ENCODE measurements at places on chromosomes 1 and 21.

DNA sequence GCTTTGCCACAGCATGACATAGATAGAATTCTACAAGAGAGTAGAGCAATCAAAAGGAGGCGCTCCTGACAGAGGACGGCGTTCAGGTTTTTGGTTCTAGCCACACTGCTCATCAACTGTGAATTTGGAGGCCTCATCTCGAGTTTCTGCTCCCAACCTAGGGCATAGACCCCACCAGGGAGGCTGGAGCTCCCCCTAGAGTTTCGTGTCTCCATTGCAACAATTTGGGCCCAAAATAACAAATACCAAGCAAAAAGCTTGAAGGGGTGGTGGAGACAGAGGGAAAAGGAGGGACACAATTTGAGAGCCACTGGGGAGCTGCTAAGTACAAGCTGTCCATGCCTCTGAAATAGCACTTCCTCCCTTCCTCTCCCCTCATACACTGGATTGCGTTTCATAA is 297.0 kb downstream of the GPATCH2 start:
- no peak for DNase-seq

DNA sequence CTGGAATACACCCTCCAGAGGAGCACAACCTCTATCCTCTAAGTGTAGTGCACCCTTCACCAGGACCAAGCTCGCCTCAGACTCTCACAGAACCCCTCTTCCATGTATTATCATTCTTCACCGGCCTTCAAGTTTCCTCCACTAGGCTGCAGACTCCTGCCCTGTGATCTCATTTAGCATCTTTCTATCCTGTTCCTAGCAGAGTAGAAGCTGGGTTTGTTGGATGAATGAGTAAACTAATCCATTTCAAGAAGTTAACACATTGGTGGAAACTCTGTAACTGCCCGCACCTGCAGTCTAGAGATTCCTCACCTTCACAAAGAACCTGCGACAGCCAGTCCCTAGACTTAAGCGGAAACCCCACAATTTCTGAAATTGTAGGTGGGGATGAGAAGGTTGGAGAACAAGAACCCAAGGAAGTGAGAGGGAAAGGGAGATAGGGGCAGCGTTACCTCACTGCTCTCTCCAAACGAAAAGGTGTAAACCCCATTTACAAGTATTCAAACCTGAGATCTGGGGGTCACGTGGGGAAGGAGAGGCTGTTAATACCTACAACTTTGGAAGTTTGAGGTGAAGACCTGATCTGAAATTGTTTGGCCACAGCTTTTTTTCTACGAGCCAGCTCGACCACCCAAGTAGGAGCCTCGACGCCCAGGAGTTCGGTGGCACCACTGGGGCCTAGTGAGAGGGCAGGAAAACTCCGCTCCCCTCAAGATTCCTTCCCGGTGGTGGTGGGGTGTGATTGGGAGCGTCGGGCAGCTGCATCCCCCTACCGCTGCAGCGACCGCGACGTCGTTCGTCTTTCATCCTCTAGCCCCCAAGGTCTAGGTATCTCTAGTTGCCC is 1.2 kb downstream of the PTPN14 start:
- DNase-seq: no peak

DNA sequence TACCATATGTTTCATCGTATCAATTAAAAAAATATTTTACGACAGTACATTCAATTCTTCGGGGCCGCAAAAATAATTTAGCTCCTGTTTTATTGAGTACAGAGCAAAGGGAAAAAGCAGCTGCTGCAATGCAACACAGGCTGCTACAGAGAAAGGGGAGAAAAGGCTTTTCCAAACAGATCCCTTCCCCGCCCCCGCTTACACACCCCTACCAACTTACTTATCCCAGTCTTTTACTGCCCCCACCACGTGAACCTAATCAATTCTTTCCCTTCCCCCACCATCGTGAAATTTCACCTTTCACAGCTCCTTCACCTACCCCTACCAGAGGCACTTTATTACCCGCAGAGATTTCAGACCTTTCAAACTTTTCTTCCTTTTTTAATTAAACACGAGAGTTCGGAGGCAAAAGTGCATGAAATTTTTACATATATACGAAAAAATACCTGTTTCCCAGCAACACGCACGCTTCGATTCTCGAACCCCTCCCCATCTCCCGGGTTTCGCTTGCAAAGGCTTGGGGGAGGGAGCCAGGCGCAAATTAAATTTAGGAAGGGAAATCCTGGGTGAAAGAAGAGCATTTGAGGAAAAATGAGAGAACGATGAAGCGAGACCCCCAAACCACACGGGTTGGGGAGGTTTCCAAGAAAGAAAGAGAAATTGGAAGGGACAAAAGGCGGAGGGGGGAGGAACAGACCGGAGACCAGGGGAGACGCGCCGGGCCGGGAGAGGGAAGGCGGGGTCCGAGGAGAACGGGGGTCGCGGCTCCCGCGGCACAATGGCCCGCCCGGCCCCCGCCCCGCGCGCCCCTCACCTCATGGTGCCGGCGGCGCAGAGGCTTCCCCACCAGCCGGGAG is 823 bp downstream of the ENAH start:
- no peak for DNase-seq

- no peak for DNase-seq
Observed at GRCh38 chr1:113129529-113130185, 56.7 kb downstream of the LRIG2 start.

DNA sequence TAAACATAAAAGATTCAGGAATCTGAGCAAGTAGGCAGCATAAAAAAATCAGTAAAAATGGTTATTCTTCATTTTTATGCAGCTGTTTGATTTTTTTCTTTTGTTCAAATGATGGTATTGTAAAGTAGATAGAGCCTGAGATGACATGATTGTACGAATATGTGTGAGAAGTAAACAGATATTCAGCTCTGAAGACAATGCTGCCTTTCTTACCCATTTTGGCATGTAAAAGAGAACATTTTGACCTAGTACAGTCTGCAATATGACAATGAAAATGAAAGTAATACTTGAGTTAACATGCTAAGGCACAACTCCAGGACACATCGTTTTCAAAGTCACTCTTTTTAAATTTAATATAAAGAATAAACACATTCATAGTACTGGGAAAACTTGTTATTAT is 95.7 kb upstream of the NCAM2 start:
- no peak for DNase-seq

DNA sequence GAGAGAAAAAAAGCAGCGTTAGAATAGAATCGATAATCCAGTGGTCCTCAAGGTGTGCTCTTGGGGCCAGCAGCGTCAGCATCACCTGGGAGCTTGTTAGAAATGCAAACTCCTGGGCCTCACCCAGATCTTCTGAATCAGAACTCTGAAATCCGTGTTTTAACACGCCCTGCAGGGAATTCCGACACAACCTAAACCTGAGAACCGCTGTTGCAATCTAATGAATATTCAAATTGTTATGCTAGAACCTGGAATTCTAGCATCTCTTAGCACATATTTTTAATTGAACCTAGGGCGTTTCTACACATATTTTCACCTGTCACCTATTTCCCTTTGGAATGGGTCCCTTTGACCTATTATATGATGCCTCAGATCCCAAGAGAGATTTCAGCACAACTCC is 175.7 kb downstream of the PSMG1 start:
- no peak for DNase-seq

DNA sequence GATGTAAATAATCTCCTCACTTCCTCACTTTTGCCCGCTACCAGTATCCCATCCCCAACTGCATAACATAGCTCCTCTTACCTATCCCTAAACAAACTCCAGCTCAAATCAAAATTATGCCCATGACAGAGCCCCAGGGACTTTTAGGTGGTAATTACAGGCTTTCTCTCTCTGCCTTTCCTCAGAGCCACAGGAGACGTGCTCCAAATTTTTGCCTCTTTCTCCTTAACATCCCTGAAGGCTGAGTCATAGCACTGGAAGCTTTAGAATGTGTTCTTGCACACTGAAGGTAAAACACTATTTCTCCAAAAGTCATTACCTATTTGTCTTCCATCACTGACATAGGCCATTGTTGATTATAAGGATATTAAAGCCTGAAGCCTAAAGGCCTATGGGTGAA is 263.5 kb upstream of the PLD5 start:
- DNase-seq: no peak

GRCh38 chr1:24973315-24973714 is 43.2 kb upstream of the RUNX3 start:
- DNase-seq: no peak

GRCh38 chr1:154014154-154014907 is 23.8 kb downstream of the RPS27 start:
- DNase-seq: no peak

GRCh38 chr1:197912739-197913494 is 4.3 kb upstream of the LHX9 start:
- DNase-seq: no peak

- no peak for DNase-seq
Observed at GRCh38 chr1:17224434-17224833, 19.5 kb downstream of the PADI1 start.

DNA sequence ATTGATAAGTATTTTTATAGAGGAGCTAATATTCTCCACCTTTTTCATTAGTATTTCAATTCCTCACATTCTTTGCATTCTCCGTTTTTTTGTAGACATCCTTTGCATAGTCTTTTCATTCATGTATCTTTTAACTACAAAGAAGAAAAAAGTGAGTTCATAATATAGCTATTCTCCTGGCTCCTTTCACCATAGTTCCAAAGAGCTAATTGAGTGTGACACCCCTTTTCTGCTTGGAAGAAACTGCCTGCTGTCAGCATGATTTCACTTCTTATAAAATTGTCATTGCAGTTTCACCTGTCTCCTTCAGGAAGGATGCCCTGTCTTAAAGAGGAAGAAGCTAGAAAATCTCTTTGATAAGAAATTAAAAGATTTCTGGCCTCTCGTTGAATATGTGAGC is 991.1 kb downstream of the KCNT2 start:
- DNase-seq: no peak

DNA sequence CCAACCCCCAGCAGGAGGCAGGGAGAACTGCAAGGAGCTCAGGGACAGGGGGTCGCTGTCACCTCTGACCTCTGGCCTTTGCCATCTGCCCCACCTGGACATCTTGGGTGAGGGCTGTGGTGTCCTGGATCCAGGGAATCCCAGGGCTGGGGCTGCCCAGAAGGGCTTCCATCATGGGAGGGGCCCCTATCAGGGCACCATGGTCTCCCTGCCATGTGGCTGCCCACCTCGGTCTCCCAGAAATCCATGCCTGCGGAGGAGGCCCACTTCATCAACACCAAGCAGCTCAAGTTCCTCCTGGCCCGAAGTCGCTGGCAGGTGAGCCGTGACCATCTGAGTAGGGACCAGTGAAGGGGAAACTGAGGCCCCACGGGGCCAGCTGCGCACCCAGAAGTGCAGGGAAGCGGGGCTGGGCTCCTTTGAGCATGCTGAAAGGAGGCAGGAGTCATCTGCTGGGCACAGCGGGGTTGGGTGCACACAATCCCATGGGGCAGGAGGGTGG is 36.1 kb downstream of the TRIM11 start:
- no peak for DNase-seq

DNA sequence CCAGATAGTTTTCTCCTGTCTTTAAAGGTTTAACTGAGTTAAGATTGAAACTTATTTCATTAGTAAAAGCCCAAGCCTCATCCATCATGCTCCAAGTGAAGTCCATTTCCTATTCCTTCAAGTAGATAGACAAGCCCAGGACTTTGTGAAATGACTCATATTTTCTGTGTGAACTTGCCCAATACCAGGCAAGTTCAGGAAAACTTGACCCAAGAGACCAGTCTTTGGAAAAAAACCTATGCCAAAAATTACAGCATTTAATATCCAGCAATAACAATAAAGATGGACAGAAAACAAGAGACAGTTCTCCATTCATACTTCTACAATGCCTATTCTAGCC is 405 bp upstream of the RAB29 start:
- DNase-seq: no peak

GRCh38 chr1:167328816-167329483 is 108.3 kb downstream of the POU2F1 start:
- DNase-seq: no peak

DNA sequence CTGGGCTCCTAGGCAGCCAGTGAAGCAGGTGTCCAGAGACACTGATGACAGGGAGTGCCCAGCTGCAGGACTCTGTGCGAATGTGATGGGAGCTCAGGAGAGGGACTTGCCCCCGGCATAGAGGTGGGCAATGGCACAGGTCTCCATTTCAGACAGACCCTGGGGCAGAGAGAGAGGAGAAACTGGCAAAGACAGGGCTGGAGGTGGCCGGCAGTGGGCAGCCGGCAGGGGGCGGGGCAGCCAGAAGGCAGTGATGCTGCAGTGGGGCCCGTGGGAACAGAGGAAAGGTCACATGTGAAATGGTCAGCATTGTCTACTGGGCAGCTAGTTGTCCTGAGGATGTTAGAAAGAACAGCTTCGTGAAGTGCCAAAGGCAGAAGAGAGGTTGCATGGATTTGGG is 112.6 kb downstream of the HUNK start:
- no peak for DNase-seq

DNA sequence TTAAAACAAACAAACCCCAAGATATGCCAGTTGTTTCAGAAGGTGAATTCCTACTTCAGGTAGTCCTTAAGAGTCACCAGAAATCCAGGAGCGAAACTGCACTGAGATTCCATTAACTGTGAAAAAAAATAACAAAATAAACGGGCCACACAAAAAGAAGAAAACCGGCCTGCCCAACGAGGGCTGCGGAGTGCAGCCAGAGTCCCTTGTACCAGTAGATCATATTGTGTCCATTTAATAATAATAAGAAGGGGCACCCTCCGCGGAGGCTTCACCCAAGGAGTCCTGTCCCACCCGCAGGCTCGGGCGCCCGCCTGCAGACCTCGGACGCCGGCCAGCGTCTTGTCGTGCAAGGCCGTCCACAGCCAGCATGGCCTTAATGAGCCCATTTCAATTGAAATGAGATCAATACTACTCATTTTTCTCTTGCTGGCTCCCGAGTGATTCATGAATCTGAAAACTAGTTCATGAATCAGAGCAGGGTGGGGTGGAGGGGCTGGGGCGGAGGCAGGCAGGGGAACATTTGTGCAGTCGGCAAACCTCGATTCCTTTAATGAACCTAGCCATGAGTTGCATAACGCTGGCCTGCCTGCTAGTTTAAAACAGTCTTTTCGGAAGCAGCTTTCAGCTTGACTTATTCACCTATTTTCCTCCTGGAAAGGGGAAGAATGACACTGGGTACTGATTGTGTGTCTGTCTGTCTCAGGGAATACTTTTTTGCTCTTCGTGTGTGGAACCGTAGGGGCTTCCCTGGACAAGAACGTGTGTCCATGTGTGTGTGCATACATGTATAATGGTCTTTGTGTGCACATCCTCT is 113.1 kb upstream of the IRF2BP2 start:
- peak; percentile 65 for DNase-seq

GRCh38 chr1:172293429-172293828 is 127.1 kb upstream of the C1orf105 start:
- DNase-seq: no peak

GRCh38 chr1:239954836-239955235 is 136.8 kb upstream of the FMN2 start:
- no peak for DNase-seq

- no peak for DNase-seq
Observed at GRCh38 chr1:204171751-204172178, 5.6 kb upstream of the REN start.

DNA sequence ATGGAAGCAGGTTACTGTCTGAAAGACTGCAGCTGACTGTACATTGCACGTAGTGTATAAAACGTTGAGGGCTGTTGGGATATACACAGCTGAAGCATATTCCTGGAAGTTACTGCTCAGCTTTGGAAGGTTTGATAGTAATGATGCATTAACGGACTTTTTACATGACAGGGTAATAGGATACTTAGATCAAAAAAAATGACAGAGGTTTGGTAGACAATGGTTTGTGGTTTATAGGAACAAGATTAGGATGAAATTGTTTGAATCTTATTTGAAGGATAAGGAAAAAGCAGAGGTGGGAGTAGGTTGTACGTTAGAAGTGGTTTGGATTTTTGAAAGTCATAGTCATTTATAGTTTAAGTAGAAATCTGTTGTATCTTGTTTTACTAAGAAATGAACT is 33.0 kb downstream of the ADGRL2 start:
- DNase-seq: no peak
